ENCODE measurements at places on chromosomes 2 and 18.

DNA sequence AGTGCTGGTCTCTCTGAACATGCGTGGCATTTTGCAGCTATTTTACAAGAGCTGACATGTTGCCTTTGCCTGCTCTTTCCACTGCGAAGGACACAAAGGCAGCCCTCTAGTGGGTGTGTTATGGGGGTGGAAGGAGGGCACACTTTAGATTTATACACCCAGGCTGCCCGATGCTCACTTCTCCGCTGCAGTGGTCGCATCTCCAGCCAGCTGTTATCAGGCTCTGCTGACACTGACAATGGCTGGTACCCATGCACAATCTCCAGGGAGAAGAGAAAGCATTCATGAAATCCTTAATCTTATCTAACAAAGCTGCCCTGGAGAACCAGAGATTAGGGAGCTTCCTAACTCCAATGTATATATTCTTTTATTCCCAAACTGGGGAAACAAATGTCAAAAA is 113.5 kb downstream of the EPHA4 start:
- DNase-seq, result no peak

DNA sequence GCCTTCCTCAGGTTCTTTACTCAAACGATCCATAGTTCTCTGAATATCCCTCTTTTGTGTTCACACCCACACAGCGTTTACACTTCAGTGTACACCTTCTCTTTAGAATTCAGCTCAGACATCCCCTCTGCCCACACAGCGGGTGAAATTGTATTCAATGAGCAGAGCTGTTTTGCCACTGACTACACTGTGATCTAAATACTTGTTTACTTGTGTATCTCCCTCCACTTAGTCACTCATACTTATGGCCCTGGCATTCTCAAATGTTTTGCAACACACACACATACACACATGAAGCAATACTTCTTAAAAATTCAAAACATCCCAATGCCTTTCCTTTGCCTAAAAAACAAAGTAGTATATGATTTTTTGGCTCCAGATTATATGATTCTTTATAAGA is 297.1 kb downstream of the TMX3 start:
- peak; percentile 89 for DNase-seq

DNA sequence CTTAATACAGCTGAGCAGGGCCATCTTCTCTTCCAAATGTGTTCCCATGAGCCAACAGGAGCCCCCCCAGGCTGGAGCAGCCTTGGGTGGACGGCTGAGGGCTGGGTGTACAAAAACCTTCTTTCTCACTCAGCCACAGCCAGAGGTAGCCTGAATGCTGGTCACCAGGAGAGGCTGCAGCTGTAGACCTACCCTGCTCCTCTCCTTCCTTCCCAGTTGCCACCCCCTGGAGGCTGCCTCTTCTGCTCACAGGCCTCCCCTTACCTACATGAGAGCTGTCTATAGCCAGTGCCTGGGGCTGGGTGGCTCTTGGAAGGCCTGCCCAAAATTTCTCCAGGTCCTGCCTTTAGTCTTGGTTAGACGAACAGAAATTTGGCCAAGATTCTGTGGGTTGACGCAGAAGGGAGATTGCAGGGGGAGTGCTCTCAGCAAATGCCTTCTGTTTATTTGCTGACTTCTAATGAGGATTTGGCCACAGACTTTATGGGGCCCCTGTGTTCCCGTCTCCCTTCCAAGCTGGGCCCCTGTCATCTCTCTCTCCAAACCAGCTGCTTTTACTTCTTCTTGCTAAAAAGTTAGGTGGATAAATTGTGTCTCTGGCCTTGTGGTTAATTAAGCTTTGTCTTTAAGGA is 18.3 kb downstream of the CELF4 start:
- no peak for DNase-seq

GRCh38 chr2:158965641-158966040 is 2.8 kb upstream of the TANC1 start:
- no peak for DNase-seq

- DNase-seq, result peak; percentile 59
Observed at GRCh38 chr2:172177996-172178395, 75.3 kb upstream of the DLX2 start.

DNA sequence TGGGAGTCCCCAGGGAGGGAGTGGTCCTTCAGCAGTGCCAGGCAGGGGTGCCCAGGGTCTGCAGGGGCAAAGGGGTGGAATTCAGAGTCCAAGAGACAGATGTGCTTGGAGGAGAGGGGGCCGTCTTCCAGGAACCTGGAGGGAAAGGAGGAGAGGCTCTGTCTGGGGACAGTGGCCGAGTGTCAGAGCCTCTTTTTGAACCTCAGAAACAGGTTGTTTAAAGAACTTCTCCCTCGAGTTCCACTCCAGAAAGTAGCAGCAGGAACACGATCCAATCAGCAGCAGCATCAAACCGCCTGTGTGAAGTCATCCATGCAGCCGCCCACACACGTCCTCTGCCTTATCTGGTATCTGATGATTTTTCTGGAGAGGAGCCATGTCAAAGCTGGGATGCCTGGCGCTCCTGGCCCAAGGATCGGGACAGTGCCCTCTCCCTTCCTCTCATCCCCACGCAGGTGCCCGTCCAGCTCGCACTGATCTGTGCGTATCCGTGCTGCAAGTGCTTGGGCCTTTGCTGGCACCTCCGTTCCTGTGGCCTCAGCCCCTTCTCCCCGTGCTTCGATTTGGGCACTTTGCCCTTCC is 205.1 kb downstream of the NDUFA10 start:
- peak; percentile 14 for DNase-seq

DNA sequence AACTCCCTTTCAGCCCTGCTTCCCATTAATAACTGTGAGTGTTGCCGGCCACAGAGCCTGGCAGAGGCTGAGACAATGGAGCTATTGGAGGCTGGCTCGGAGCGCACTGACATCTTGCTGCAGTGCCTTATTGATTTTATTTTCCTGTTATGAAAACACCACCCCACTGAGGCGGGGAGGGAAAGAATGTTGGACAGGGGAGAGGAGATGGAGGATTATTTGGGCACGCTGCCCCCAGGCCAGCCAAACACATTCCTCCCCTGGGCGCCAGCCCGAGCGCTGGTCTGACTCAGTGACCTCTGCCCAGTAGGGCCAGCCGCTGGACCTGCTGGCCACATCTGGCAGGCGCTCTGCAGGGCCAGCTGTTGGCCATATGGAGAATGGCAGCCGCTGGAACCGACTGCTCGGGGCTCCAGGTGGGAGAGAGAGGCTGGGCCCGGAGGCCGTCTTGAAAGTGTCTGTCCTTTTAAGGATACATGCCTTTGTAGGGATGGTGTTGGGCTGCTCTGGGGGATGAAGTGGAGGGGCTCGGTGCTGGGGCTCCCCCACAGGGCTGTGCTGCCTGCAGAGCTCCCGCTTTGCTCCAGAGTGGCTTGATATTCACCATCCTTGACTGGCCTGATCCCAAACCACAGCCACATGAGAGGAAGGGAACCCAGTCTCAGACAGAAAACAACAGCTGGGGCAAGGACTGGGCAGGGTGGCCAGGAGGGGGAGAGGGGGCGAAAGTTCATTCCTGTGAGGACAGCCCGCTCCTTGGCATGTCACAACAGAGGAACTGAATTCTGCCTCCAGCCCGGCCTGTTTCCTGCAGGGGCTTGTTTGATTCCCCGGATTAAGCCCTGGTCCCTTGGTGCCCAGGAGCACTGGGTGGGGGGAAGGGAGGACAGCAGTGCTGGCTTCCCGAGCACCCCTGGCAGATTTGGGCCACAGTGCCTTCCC is 179.0 kb downstream of the KLHL29 start:
- DNase-seq, result peak; percentile 21

- DNase-seq, result peak; percentile 77
Observed at GRCh38 chr2:46849721-46850556, 65.7 kb downstream of the MCFD2 start.

DNA sequence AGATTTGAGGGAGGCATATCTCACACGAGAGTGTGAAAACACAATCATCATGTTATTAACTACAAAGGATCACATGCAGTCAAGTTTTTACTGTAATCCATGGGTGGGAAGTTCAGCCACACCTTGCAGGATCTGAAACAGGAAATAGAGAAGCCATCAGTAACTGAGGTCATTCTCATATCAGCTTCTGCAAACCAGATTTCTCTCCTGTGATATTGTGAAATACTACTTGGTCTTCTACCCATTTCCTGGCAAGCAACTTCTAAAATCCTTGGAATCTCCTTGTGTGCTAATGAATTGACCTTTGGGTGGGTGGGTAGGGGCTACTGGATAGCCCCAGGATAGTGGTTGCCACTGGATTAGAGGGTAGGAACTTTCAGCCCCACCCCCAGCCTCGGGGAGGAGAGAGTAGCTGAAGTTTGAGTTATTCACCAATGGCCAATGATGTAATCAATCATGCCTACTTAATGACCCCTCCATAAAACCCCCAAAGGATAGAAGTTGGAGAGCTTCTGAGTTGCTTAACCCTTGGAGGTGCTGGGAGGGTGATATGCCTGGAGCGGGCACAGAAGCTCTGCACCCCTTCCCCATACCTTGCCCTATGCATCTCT is 25.6 kb upstream of the TGIF1 start:
- DNase-seq, result peak; percentile 42

GRCh38 chr2:67456428-67456827 is 59.3 kb downstream of the ETAA1 start:
- DNase-seq, result no peak

GRCh38 chr2:212958757-212959295 is 192.6 kb downstream of the IKZF2 start:
- peak; percentile 70 for DNase-seq

- DNase-seq, result no peak
Observed at GRCh38 chr2:187615364-187615763, 61.1 kb upstream of the TFPI start.

DNA sequence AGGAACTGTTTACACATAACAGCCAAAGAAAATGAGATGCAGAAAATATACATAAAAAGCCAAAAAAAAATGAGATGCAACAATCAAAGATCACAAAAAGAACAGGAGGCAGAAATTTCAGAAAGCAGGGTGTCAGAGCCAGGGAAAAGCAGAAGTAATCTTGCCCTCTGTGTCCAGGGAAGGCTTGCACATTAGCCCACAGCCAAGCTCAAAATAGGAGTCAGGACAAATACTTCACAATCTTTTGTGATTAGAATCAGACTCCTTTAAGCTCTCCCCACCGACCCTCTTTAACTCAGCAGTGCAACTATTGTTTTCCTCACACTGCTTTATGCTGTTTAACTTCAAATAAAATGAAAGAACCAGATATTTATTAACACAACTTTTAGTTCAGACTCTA is 34.6 kb downstream of the IAH1 start:
- DNase-seq, result no peak

DNA sequence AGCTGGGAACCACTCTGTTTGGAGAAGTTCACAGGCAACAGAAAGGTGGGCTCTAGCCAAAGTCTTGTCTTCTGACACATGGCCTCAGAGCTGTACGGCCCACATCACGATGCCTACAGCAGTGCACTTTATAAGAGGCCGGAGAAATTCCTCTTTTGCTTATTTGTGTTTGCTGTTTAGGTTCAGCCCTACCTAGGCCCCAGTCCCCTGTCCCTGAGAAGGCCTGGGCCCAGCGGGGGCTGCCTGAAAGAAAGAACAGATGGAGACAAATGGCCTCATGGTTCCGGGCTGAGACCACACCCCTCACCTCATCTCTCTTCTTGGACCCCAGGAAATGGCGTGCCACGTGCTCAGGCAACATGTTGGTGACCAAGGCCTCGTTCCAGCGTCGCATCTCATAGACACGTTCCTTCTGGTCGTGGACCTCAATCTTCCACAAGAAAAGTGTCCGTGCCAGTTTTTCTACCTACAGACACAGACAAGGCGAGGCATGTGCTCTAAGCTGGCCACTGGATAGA is 30.9 kb downstream of the CENPO start:
- DNase-seq, result no peak

DNA sequence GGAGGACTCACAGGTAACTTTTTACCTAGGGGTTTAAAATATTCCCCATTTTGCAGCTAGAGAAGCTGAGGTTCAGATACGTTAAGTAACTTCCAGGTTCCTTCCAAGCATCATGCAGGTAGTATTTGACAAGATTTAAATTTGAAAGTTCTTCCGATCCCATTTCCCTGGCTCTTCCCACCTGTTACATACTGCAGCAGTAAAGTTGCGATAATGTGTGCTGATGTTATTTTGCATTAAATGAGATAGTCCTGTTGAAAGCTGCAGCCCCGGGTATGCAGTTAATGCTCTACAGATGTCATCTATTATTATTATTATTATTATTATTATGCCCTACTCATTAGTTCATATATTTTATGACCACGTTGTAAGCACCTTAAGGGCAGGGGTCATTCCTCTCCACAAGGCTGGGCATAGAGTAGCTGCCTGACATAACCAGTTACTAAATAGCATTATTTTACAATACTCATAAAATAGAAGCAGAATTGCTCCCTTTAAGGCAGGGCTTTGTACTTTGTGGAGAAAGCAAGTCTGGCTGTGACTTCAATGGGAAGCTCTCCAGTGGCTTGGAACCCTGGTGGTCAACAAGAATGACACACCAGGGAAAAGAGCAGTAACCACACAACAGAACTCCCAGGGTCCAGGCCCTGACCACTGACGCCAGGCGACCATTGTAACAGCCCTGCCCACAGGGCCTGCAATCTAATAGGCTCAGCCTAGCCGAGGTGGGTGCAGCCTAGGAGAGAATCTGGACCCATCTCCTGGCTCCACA is 112.0 kb upstream of the STPG4 start:
- DNase-seq, result no peak

DNA sequence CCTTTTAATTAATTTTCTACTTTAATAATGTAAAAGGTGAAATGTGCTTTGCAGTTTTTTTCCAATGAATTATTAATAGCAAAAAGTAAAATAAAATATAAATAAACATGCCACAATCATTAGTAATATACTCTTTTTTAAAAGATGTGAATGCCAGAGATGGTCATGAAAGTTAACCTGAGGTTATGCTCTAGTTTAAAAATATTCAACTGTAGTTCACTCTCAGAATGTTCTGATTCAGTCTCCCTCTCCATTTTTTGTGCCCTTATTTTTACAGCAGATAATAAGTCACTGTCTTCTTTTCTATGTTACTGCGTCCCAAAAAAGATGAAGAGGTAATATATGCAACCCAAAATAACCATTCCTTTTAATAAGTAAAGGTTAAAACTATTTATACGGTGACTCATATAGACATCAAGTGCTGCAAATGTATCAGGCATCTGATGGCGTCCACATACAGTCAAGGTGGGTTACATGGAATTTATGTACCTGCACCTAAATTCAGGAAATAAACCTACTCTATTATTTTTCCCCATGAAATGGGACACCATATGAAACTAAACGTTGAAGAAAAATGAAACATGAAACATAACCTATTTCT is 153.6 kb upstream of the ZNF804A start:
- no peak for DNase-seq

- DNase-seq, result no peak
Observed at GRCh38 chr2:172777431-172777830, 41.8 kb downstream of the RAPGEF4 start.

DNA sequence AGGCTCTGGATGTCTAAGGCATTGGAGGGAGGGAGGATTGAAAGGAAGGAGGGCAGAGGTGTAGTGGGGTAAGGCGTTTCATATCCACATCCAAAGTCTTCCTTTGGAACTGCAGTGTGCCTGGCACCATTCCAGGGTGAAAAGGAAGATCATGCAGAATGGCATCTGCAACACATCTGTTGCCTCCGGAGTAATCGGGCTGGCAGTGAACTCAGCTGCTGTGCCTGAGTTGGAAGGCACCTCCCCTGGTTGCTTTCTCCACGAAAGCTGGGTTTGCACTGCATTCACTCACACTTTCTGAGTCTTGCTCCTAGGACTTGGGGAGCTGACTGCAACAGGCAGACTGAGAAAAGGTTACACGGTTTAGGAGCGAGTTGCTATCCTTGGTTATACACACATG is 30.3 kb upstream of the SEC11C start:
- DNase-seq, result no peak
